Activated CD8-positive, alpha-beta memory T cell treated with anti-CD3 and anti-CD28 coated beads for 24 hours (primary cell): ENCODE measurements at places on chromosomes 6 and 20.

- DNase-seq: no peak
Measured at GRCh38 chr6:106380407-106380806, 19.9 kb downstream of the CRYBG1 start.

DNA sequence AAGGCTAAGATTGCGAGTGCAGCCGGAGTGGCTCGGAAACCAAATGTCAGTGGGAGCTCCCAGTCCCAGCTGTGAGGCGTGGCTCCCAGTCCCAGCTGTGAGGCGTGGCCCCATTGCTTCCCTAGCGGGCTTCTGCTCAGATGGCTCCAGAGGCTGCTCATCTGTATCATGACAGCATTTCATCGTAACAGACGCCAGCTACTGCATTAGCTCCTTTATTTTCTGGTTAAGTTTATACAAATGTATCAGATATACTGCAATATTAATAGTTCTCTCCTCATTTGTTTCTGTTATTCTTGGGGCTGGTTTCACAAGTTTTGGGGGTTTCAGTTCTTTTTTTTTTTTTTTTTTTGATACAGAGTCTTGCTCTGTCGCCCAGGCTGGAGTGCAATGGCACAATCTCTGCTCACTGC is 34.7 kb upstream of the TBXT start:
- no peak for DNase-seq

DNA sequence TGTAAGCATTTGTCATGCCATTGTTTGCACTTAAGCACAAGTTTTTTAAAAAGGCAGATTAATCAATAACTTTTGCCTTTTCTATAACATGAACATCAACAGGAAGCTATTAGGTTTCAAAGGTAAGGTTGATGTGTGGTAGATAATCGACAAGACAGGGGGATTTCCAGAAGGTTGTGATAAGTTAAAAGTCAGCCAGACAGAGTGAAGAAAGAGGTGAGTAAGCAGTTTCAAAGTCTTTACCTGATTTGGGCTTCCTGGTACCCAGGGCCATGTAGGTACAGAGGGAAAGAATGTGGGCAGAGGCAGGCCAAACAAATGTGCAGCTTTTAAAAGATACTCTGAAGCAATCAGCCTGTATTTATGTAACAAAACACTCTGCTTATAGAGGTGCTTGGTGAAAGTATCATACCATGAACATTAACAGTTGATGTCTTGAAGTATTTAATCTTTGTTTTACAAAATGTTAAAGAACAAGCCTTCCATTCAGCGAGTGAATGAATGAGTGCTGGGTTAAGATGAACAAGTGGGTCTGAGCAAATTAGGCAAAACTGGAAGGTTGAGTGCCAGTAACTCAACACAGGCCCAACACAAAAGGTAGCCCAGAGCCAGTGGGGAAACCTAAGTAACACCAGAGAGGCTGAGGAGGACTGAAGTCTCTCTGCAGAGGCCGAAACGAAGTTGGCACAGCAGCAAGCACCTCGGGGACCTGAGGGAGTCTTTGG is 60.2 kb downstream of the LRRC1 start:
- DNase-seq: no peak

GRCh38 chr6:56838016-56838555 is 116.8 kb upstream of the BEND6 start:
- no peak for DNase-seq

GRCh38 chr6:14664621-14665315 is 547.2 kb downstream of the CD83 start:
- DNase-seq: no peak

- DNase-seq: no peak
Measured at GRCh38 chr6:19824058-19824807, 12.9 kb upstream of the ID4 start.

- no peak for DNase-seq
Measured at GRCh38 chr6:113182370-113183141, 674.6 kb upstream of the MARCKS start.
